Activated CD4-positive, alpha-beta T cell treated with anti-CD3 and anti-CD28 coated beads, Interleukin-2, amount 10 ng/mL, durations not matched to agents 24 days and 14 days (primary cell): ENCODE measurements at places on chromosomes 6 and 20. TPM values are rescaled to one million over a fixed set of nuclear protein-coding genes. Genes with fewer than 3 reads are reported as not detected.

Gene BPIFA1
- not detected in 2 replicates for total RNA-seq

Gene ASIP
- not detected in 2 replicates for total RNA-seq

Gene BPIFB4
- not detected in 2 replicates for total RNA-seq

Gene FABP7
- total RNA-seq, result not detected in 2 replicates

Gene FAM162B
- not detected in 2 replicates for total RNA-seq

Gene NKX2-4
- not detected in 2 replicates for total RNA-seq

Gene EDN1
- 0.26 TPM in 1 of 2 replicates, not detected in the other for total RNA-seq

Gene SMIM26
- total RNA-seq, result 55.8 and 60.2 TPM in 2 replicates

Gene KLHDC3
- 73.8 and 77.5 TPM in 2 replicates for total RNA-seq

Gene TCP11
- not detected in 2 replicates for total RNA-seq

Gene SLC35D3
- total RNA-seq, result not detected in 2 replicates

Gene RAET1E
- not detected in 2 replicates for total RNA-seq

Gene DEFB124
- total RNA-seq, result not detected in 2 replicates

Gene TXLNB
- 0.09 TPM in 1 of 2 replicates, not detected in the other for total RNA-seq

Gene RSPO4
- not detected in 2 replicates for total RNA-seq

Gene LY6G5C
- 4.1 and 4.9 TPM in 2 replicates for total RNA-seq

Gene DZANK1
- 1.8 and 1.9 TPM in 2 replicates for total RNA-seq

Gene IMPG1
- total RNA-seq, result not detected in 2 replicates

Gene BPIFB1
- not detected in 2 replicates for total RNA-seq

Gene MMP24
- total RNA-seq, result 0.05 TPM in 1 of 2 replicates, not detected in the other

Gene KCNK16
- total RNA-seq, result not detected in 2 replicates
